NCI-H2081 (cell line): ENCODE measurements at places on chromosomes 13 and 19.

- no peak for DNase-seq
Observed at GRCh38 chr19:14310055-14310454, 71.2 kb upstream of the ADGRE5 start.

GRCh38 chr19:952680-953444, 27.0 kb downstream of the ARID3A start:
- no peak for DNase-seq

DNA sequence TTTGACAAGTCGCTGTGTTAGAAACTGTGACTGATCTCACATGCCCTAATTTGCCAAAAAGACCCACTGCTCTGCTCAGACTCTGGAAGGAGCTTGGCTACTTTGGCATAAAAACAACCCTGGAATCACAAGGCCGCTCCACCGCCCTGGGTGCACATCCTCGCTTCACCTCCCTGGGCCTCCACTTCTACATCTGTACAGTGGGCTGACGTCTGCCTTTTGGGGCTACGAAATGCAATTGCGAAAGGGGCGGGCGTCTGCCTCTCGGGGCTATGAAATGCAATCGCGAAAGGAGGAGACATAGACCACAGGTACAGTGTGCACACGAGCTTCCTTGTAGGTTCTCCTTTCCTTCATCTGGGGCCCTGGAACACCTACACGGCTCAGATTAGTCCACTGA, 74.2 kb downstream of the SLC7A1 start:
- no peak for DNase-seq

DNA sequence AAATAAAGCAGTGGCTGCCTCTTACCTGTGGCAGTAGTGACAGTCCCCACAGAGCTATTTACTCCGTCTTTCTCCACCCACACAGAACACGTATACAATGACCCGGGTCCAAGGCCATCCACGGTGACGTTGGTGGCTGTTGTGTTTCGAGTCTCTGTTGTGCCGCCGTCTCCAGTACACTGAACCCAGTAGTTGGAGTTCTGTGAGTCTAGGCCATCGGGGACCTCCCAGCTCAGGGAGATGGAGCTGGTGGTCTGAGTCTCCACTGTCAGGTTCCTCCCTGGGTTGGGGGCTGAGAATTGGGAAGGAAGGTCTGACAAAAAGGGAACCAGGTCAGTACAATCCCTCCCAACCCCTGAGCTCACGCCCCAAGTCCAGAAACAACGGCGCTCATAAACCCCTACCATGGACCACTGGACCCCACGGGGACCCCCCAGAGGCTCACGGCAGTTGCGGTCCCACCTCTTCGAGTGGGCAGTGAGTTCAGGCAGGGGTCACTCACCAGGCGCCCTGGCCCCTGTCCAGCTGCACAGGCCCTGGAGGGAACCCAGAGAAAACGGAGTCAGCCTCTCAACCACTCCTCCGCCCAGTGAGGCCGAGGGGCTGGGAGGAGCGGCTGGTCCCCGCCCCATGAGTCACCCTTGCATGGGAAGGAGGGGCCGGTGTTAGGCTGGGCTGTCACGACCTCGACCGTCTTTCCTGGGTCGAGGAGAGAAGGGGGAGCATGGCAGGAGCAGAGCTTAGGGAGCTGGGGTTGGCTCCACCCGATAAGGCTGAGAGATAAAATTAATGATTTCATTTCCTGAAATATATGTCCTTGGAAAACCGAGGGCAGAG, 2.4 kb downstream of the PTPRH start:
- DNase-seq = no peak

DNA sequence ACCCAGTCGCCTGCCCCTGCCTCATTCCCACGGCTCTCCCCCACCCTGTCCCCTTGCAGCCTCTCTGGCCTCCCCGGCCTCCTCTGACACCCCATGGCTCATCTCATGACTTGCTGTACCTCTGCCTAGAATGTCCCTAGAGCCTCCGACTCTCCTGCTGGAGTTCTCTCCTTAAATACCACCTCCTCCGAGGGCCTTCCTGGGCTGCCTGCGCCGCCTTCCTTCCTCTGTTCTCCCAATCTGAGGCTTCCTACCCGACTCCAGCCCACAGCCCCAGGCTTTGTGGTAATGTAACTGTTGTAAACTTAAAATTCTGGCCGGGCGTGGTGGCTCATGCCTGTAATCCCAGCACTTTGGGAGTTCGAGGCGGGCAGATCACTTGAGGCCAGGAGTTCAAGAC, 27.7 kb downstream of the GPR42 start:
- DNase-seq = no peak

DNA sequence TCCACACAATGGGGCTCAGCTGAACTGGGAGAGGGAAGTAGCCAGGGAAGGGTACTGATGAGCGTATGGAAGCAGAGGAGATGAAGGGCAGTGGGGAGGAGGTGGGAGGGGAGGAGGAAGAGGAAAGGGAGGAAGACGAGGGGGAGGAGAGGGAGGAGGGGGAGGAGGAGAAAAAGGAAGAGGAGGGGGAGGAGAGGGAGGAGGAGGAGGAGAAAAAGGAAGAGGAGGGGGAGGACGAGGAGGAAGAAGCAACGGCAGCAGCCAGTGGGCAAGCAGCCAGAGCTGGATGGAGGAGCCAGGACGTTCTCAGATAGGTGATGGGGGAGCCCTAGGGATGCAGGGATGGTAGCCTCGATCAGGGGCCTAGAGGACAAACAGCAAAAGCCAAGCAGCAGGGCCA, 5.6 kb downstream of the CERS4 start:
- no peak for DNase-seq

DNA sequence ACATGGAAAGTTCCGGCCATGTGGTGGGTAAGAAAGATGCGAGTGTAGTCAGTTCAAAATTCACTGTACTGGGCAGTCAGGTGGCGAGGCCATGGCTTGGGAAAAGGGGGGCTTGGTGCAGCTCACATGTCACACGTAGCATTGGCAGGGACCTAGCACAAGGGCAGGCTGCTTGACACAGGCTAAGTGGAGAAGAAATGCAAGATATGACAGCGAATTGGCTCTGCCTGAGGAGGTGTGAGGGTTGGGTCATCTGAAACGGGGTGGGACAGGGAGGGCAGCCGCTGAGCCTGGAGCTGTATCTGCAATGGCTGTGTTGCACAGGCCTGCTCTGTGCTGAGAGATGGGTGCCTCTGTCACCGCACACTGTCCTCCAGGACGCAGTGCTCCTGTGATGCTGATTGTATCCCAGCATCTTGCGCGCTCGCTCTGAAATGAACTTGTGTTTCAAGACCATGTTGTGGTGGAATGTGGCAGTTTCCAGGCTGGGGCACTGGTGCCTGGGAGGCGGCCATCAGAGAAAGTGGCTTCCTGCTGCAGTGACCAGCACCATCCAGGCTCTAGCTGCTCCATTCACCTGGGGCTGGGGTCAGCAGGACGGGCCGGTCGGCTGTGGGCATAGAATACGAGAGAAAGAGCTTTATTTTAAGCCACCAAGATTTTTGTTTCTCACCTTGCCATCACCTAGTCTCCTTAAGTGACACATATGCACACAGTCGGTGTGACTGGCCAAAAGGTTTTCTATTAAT, 70.3 kb downstream of the TEX29 start:
- no peak for DNase-seq

GRCh38 chr19:49439836-49440235, 1.5 kb downstream of the SLC17A7 start:
- no peak for DNase-seq

- no peak for DNase-seq
Observed at GRCh38 chr13:53143757-53144339, 115.2 kb downstream of the OLFM4 start.

DNA sequence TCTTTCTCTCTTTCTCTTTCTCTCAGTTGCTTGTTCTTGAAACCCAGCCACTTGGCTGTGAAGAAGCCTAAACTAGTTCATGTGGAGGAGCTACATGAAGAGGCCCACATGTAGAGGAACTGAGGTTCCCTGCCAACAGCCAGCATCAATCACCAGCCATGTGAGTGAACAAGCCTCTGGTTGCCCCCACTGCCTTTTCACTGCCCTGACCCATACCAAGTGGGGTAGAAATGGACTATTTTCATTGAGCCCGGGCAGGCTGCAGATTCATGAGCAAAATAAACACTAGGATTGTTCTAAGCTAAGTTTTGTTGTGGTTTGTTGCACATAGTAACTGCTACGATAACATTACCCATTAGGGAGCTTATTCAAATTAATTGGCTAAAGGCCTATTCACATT, 78.7 kb upstream of the FAM216B start:
- DNase-seq = no peak

- DNase-seq = no peak
Observed at GRCh38 chr19:29717051-29717450, 2.0 kb upstream of the C19orf12 start.
